Mesenchymal stem cell (in vitro differentiated cells and primary cell): ENCODE measurements at places on chromosomes 4 and X.

- no peak for DNase-seq
Measured at GRCh38 chr4:143099693-143100092, 85.0 kb upstream of the USP38 start.

DNA sequence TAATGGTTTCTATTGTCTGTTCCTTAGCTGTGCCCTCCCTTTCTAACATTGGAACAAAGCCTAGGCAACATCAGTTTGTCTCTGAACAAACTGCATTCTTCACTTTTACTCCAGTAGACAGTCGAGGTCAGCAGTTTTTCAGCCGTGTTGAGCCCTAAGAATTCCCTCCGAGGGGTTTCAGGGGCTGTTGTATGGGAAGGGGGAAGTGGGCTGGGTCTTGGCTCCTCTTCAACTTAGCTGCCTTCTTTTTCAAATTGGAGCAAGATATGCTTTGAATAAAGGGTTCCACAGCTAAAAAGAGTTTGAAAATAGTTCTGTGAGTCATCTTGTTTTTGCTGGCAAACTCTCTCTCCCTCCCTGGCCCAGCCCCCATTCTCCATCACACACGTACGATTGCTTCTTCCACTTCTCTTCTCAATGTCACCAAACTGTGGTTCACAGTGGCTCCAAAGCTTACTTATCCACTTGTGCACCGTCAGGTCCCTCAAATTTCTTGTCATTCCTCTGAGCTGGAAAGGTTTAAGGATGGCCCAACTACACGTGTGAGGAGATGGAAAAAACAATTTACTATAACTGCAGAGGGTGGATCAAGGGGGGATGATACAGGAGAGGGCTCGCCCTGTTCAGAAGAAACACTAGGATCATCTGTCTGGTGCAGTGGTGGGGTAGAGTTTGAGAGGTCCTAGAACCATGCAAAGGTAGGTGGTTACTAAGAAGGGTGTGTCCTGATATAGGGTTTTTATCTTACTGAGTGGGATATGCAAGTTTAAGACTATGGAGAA lies 9.2 kb upstream of the MAML3 start:
- no peak for DNase-seq

GRCh38 chrX:132426695-132427281 lies 62.0 kb downstream of the MBNL3 start:
- DNase-seq, result peak; percentile 79

- DNase-seq, result no peak
Measured at GRCh38 chr4:118322831-118323502, 29.8 kb downstream of the PRSS12 start.

GRCh38 chrX:42691196-42691595 lies 86.8 kb downstream of the PPP1R2C start:
- DNase-seq, result no peak

- DNase-seq, result no peak
Measured at GRCh38 chrX:54213603-54214002, 30.5 kb upstream of the FAM120C start.
